Activated T-helper 9 cell treated with anti-CD3 and anti-CD28 coated beads, Interleukin-2, amount 50 U/mL, for 16 hours (primary cell): ENCODE measurements at places on chromosomes 16 and 17.

GRCh38 chr17:50913120-50913519 lies 47.0 kb upstream of the TOB1 start:
- DNase-seq: no peak

GRCh38 chr17:28897769-28898526 lies 415 bp upstream of the FLOT2 start:
- no peak for DNase-seq

DNA sequence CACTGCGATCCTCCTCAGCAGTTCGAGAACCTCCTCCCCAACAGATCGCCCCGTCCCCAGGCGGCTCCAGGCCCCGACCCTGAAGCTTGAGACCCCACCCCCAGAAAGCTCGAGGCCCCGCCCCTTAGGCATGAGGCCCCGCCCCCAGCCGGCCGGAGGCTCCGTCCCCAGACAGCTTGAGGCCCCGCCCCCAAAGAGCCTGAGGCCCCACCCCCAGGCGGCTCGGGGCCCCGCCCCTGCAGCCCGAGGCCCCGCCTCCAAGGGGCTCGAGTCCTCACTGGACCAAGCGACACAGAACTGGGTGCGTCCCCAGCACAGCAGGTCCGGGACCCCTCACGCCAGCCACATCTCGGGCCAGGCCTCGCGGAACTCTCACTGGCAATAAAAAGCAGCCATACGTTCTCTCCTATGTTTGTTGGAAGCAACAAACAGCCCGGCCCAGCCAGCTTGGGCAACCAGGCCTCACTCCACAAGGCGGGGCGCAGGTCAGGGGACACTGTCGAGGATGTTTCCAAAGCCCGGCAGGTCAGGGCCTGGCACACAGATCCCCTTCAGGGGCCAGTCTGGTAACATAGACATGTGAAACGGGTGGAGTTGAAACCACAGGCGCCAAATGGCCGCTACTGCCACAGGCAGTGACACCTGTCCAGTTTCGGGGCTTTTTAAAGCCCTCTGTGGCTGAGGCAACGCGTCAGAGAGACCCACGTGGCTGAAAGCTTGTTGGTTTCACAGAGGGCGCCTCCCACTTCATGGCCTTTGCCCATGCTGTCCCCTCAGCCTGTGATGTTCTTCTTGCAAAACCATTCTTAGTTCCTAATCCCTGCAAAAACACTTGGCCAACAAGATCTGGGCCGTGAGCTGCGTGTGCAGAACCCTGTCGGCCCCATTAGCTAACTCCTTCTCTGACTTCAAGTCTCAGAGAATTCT lies 224.2 kb downstream of the PARN start:
- no peak for DNase-seq

- no peak for DNase-seq
Observed at GRCh38 chr16:84730406-84731106, 30.8 kb downstream of the USP10 start.

- DNase-seq: no peak
Observed at GRCh38 chr17:41656249-41657023, 32.1 kb upstream of the KRT17 start.

DNA sequence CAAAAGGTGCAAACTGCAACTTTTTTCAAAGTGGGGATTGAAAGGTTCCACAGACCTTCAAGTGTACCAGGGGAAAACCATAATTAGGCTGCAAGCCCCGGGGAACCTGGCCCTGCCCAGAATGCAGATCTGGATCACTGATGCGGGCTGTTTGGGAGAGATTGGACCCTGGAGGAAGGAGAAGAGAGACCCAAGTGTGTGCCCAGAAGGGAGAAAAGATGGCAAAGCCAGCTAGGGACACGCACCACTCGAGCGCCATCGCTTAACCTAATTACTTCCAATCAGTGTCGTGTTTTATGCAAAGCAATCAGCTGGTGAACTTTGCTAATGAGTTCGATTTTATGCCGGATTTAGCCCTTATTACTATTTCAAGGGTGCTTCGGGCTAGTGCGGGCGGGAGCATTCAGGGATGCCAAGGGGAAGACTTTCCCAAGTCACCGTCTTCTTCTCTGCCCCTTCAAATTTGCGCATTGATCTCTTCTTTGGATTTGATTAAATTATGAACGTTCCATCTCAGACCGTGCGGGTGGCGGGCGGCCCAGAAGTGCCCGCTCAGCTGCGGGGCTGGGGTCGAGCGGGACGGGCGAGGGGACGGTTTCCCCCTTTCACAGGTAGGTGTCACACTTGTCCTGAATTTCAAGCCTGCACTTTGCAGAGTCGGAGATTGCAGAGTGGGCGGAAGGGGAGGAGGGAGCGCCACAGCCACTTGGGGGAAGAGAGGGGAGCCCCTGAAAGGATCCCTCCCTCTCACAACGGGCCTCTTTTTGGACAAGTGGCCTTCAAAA lies 4.0 kb downstream of the IRX5 start:
- no peak for DNase-seq

DNA sequence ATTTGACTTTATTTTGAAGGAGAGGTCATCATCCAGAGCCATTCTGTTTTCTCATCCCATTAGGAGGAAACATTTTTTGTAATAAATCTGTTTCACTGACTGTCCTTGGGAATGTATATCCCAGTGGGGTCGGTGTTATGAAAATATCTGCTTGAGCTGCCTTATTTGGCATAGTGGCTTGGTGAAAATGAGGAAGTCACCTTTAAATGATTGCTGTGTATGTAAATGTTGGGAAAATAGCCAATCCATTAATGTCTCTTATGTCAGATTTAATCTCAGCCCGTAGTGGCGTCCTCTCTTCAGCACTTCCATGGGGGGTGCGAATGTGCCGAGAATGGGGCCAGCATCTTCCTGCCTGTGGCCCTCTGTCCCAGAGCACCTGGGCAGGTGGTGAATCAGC lies 57.6 kb downstream of the BANP start:
- no peak for DNase-seq

DNA sequence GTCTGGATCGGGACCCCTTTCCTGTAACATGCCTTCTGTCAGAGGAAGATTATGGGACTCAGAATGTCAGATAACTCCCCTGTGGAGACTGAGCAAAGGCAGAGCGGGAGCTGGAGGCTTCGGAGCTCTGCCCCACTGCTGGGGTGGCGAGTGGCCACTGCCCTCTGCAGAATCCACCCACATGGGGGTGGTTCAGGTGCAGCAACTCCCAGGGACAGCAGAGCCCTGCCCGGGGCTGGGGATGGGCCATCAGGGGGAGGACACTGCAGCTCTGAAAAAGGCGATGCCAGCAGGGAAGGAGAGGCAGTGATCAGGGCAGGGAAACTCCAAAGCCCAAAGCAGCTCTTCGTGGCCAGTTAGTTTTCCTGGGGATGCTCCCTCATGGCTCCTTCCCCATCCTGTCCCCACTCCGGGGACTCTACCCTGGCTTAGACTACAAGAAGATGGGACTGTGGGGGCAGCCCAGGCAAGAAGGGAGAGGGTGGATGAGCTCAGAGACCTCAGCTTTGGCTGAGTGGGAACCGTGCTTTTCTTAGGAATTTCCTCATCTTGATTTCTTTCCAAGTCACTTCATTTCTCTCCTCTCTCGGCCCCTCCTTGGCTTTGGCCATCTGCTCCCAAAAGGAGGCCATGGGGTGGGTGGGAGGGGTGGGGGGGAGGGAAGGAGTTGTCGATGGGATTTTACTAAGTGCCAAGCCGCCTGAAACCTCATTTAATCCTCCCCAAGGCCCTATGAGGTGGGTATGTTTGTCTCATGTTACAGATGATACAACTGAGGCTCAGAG lies 4.0 kb downstream of the CA4 start:
- DNase-seq: no peak
